Liver (tissue), 10 donors: ENCODE measurements at places on chromosomes 1 and 21. TPM values are rescaled to one million over a fixed set of nuclear protein-coding genes. Genes with fewer than 3 reads are reported as not detected.

The KCNJ10 gene
- 0.50 TPM for total RNA-seq

The GBP4 gene
- total RNA-seq = 6.8 TPM

The NKAIN1 gene
- total RNA-seq = not detected

The PDC gene
- total RNA-seq = not detected

The TDRD5 gene
- total RNA-seq = not detected

The AVPR1B gene
- not detected for total RNA-seq

The OR2T5 gene
- not detected for total RNA-seq

The TFF2 gene
- not detected for total RNA-seq

The OR6P1 gene
- not detected for total RNA-seq

The DMRTA2 gene
- not detected for total RNA-seq

The KIF14 gene
- total RNA-seq = 8.8 TPM

The CFAP74 gene
- not detected for total RNA-seq

The OR14K1 gene
- total RNA-seq = not detected

The SPATA46 gene
- total RNA-seq = not detected

The RPL5 gene
- 765 TPM for total RNA-seq

The PIK3C2B gene
- 14.9 TPM for total RNA-seq

The HIVEP3 gene
- total RNA-seq = 0.93 TPM

The SLC35F3 gene
- 0.37 TPM for total RNA-seq

The DNASE2B gene
- total RNA-seq = not detected

The GJB3 gene
- not detected for total RNA-seq

The EFNA1 gene
- total RNA-seq = 180 TPM

The HORMAD1 gene
- total RNA-seq = 0.92 TPM

The CFH gene
- 1,479 TPM for total RNA-seq

The CLDN8 gene
- not detected for total RNA-seq

The FCRL5 gene
- total RNA-seq = 0.37 TPM

The RWDD3 gene
- total RNA-seq = 7.0 TPM

The LCE1E gene
- total RNA-seq = not detected

The NR1I3 gene
- total RNA-seq = 10.4 TPM

The HPCA gene
- total RNA-seq = not detected

The PLCH2 gene
- 1.0 TPM for total RNA-seq

The OR6K2 gene
- not detected for total RNA-seq

The DENND2C gene
- total RNA-seq = 5.6 TPM

The NUP210L gene
- not detected for total RNA-seq

The OTUD3 gene
- total RNA-seq = 4.0 TPM

The ZNF326 gene
- total RNA-seq = 11.6 TPM

The TMPRSS15 gene
- total RNA-seq = not detected

The ZNF362 gene
- total RNA-seq = 2.3 TPM

The OVAAL gene
- not detected for total RNA-seq

The LCE2A gene
- total RNA-seq = not detected
